GM06990 (cell line): ENCODE measurements at places on chromosomes 16 and 17.

DNA sequence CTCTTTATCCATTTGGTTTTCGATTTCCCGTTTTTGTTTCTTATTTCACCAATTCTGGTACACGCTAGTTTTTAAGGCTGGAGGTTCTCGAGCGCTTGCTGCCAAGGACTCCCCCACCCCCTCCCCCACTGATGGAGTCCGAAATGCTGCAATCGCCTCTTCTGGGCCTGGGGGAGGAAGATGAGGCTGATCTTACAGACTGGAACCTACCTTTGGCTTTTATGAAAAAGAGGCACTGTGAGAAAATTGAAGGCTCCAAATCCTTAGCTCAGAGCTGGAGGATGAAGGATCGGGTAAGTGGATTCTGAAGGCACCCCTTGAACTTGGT is 825 bp downstream of the RPTOR start:
- no peak for DNase-seq

GRCh38 chr17:69723316-69723715 is 308.8 kb downstream of the MAP2K6 start:
- DNase-seq = no peak

GRCh38 chr16:986925-987582 is 5.5 kb downstream of the SOX8 start:
- DNase-seq = no peak

- no peak for DNase-seq
Measured at GRCh38 chr17:79695797-79696609, 34.7 kb upstream of the ENPP7 start.

GRCh38 chr16:3842994-3843393 is 37.5 kb downstream of the CREBBP start:
- no peak for DNase-seq

DNA sequence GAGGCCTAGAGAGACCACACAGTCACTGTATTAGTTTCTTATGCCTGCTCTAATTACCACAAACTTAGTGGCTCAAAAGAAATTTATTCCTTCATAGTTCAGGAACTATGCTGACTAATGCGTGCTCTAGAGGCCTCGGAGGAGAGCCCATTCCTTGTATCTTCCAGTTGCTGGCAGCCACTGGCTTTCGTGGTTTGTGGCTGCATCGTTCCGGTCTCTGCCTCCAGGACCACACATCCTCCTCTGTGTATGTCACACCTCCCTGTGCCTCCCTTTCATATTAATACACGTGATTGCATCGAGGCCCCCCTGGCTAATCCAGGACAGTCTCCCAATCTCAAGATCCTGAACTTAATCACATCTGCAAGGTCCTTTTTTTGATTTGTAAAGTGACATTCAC is 16.9 kb upstream of the MYLK3 start:
- no peak for DNase-seq

DNA sequence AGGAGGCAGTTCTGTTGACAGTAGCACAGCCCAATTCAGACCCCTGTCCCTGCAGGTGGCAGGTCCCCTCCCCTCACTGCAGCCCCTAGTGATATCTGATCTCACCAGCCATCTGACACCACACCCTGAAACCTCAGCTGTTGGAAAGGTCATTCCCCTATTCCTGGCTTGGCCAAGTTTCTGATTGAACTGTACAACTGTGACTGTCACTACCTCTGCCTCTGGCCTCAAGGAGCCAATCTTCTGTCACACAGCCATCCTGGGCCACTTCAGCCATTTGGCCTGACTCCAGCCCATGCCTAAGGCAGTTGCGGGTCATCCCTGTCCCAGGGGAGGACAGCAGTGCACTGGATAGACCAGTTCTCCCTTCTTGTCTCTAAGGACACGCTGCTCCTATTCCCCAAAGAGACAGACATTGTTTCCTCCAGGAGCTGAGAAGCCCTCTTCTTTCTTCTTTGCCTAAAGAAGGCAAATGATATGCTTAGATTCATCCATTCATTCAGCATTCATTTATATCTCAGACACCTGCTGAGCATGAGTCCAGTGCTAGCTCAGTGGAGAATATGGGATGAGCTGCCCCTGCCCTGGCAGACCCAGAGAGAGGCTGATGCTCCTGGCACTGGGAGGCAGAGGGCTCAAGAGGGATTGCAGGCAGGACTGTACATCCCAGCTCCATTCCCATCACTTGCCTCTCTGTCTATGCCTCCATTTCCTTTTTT is 4.6 kb upstream of the ALDOA start:
- no peak for DNase-seq

GRCh38 chr17:44359006-44359405 is 4.6 kb downstream of the FAM171A2 start:
- DNase-seq = no peak

DNA sequence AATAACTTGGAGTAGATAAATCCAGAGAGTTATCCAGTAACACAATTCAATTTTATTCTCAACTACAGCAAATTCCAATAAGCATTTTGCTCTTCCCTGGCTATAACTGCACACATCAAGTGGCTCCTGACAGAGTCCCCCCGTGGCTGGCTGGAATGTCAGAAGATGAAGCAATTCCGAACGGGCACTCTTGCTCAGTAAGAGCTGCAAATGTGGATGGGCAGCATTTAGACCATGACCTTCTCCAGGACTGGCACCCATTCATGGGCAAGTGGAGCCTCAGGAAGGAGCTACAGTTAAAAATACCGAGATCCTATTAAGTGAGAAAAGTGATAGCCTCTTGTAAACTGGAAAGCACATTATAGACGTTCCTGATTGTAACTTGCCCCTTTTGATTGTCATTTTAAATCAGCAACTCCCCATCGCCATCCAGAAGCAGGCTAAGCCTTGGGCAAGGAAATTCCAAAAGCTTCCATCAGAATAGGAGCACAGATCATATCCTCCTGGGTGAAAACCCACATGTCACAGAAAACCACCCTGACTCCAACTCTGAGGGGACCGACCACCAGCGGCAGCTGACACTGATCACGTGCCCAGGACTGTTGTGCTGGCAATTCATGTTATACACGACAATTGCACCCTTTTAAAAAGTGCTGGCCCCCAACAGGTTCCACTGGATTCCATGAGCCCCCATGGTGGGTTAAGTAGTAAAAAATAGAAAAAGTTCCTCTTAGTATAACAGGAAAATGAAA is 7.1 kb downstream of the UBE2O start:
- DNase-seq = no peak

DNA sequence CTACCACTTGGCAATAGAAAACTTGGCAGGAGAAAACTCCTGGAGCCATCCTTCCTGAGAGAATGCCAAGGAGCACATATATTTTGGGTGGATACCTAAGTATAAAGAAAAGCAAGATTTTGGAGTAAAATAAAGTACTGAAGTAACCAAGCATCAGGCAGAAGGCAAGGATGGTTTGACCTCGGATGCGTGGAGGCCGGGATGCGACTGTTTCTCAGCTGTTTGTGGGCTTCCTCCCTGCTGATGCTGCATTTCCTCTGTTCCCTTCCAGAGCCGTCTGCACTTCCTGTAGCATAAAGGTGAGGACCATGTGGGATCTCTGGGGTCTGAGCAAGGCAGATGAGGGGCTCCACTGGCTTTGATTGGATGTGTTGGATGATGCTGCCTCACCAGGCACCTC is 5.5 kb upstream of the TCF25 start:
- no peak for DNase-seq

- no peak for DNase-seq
Measured at GRCh38 chr17:18261146-18261515, 669 bp downstream of the MIEF2 start.

DNA sequence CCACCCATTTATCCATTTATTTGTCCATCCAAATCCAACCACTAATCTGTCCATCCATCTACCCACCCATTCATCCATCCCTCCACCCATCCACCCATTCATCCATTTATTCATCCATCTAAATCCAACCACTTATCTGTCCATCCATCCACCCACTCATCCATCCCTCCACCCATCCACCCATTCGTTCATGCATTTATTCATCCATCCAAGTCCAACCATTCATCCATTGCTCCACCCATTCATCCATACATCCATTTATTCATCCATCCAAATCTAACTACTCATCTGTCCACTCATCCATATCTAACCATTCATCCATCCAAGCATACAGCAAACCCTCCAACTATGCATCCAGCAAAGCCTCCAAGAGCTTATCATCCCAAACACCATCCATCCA is 267.3 kb downstream of the XYLT1 start:
- no peak for DNase-seq

DNA sequence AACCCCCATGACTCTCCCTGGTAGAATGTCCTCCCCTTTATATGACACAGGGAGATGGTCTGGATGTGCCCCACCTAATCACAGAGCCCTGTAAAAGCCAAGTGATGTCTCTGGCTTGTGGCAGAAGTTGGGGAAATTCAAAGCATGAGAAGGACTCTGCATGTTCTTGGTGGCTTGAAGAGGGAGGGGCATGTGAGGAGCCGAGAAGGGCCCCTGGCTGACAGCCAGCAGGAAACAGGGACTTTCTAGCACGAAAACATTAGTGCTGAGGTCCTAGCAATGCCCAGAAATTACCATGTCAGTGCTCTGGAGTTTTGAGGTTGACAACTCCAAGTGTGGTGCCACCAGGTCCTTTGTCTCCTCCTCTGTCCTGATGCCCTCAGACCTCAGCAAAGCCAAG is 75.9 kb downstream of the USP22 start:
- DNase-seq = no peak

- DNase-seq = peak; percentile 56
Measured at GRCh38 chr16:29653471-29653870, 9.6 kb upstream of the SPN start.

- no peak for DNase-seq
Measured at GRCh38 chr17:79793924-79794304, 3.0 kb downstream of the CBX8 start.

- DNase-seq = no peak
Measured at GRCh38 chr16:19375561-19376158, 42.0 kb upstream of the TMC5 start.

- DNase-seq = no peak
Measured at GRCh38 chr16:75593825-75594820, 27.9 kb downstream of the GABARAPL2 start.

- no peak for DNase-seq
Measured at GRCh38 chr16:72120026-72120425, 26.4 kb downstream of the DHX38 start.

DNA sequence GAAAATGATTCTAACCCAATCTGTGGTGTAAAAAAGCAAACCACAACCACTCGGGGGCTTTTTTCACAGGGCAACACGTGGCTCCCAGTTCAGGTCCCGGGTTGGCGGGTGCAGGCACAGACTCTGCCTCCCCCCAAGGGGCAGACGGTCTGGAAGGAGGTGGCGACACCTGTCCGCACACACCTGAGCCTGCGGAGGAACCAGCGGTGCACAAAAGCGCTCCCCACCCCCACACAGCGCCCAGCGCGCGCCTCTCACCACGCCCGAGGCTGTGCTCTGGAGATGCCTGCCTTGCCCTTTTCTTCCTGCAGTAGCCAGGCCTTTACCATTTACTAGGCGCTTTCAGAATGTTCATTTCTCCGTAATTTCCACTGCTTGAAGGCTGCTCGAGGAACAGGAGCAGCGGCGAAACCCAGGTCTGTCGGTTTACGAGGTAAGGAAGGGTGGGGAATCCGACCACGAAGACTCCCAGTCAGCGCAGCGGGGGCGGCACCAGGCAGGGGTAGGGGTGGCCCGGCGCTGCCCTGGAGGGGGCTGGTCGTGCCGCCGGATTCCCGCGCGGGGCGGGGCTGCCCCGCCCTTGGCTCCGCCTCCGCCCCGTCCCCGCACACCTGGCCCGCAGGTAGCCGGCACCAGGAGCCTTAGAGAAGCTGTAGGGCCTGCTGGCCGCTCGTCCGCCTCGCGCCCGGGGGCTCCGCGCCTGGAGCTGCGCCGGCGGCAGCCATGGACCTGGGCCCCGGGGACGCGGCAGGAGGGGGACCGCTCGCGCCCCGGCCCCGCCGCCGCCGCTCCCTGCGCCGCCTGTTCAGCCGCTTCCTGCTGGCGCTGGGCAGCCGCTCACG is at the start of gene USP43:
USP43 (plus strand) TSS at position 608 of the 842 bp plus-strand sequence; CDS start at position 724, 116 bp downstream.
- peak; percentile 29 for DNase-seq

DNA sequence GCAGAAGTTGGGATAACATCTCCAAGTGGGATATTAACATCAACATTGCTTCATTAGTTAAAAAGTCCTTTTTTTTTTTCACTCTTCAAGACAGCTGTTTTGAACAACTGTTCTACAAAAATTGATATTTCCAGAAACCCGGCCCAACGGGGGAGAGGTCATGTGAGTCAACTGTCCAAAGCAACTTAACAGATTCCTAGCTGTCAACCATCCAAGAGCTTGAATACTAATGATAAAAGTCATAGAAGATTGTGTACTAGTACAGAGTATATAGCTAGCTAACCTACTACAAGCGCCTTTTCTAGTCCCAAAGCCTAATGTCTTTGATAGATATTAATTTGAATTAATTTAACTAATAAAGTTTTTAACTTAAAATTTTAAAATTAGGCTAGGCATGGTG is 172.0 kb downstream of the CYB561 start:
- no peak for DNase-seq

DNA sequence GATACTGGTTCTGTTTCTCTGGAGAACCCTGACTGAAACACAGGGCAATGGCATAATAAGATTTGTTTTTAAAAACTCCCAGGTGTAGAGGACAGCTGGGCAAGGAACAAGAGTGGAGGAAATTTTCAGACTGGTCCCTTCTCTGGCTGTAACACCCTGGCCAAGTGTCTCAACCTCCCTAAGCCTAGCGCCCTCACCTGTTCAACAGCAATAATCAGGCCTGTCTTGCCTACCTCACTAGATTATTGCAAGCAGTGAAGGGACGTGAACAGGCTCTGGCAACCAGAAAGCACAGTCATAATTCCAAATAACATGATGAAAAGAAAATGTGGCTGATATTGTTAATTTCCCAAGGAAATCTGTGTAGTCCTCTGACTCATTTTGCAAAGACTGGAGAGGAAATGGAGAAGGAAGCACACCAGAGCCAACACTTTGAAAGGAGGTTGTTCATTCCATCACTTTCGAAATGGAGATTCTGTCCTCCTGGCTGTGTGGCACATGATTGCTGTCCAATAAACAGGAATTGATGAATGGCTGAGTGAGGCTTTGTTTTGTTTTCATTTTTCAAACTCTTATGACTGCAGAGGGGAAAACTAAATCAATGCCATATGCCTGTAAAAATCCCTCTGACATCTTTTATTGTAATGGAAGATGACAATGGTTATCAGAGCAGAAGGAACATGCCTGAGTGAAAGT is 87.5 kb upstream of the HLF start:
- DNase-seq = no peak

DNA sequence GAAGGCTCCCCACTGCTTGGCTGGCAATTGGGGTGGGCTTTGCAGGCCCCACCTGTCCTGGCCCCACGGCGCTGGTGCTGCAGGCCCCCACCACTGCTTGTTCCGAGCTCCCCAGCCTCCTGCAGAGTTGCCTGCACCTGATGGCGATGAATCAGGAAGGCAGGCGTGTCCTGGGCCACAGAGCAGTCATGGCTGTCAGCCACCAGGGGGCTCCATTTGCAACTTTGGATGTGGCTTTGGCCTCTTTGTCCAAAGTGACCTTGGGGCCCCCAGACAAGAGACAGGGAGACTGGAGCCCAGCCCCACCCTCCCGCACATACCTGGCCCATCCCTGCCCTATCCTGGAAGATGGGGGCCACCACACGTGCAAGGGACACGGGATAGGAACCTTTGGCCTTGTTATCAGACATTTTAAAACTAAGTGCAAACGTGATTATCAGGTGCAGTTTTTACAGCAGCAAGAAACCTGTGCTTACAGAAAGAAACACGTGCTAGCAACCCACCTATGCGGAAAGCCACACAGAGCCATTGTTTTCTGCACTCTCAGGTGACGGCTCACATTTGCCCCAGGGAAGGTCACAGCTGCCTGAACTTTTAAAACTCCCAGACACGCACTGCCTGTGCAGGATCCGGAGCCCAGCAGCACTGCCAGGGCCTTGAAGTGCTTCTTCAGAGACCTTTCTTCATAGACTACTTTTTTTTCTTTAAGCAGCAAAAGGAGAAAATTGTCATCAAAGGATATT is at the start of gene DNASE1:
DNASE1 (plus strand) TSS at position 443 of the 743 bp plus-strand sequence. CDS start 683 bp downstream, outside the sequence.
- peak; percentile 50 for DNase-seq

- peak; percentile 63 for DNase-seq
Measured at GRCh38 chr17:77140878-77141767, at the start of gene SEC14L1. Gene SEC14L1 (plus strand): TSS chr17:77140969. CDS start chr17:77143597, 2,628 bp downstream.
